ENCODE measurements at places on chromosomes 5 and 9. TPM values are rescaled to one million over a fixed set of nuclear protein-coding genes. Genes with fewer than 3 reads are reported as not detected.

DNA sequence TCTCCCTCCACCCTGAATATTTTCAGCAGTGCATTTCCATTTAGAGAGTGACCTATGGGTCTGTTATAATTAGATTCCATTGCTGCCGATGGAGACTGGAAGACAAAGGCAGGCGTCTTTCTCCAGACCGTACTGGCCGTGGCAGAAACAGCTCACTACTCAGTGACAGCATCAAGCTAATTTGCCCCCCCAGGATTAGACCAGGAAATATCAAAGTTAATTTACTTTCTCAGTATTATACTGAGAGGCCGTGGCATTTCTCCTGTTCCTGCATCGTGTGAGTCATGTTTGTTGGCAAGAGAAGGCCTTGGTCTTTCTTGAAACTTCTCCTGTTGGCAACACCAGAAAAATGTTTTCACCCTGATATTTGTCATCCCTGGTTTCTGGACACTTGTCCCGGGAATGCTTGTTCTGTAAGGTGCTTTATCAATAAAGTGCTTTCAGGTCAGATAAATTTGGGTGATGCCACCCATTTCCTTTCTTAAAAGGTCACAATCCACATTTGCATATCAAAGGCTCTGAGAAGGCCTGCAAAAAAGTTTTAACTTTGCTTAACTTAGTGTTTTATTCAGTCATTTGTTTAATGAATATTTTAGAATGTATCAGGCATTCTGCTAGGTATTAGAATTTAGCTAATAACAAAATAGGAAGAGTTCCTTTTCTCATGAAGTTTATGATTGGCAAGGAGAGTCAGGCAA is 28.4 kb downstream of the SV2C start:
- DNase-seq = no peak

DNA sequence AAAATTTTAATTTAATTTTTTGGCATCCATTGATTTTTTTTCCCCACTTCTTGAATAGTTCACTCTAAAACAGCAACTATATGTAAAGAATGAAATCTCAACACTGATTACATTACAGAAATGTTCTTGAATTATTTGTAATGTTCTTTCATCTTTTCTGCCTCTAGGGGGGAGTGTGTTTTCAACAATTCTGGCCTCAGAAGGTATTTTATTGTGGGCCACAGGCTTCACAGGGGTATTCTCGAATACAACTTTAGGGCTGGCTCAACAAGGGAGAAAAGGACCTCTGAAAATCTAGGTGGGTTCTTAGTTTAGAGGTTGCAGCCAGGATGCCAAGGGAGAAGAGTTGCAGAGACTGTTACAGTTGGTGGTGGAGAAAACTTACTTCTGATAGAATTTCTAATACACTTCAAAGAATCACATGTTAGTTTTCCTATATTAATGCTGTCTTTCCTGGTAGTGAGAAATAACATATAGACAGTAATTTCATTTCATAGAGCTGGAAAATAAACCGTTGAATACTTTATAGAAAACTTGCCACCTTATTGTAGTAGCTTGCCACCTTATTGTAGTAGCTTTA is 3.6 kb upstream of the NPR3 start:
- DNase-seq = peak; percentile 27

- no peak for DNase-seq
Measured at GRCh38 chr5:44747396-44747795, 61.4 kb upstream of the MRPS30 start.

DNA sequence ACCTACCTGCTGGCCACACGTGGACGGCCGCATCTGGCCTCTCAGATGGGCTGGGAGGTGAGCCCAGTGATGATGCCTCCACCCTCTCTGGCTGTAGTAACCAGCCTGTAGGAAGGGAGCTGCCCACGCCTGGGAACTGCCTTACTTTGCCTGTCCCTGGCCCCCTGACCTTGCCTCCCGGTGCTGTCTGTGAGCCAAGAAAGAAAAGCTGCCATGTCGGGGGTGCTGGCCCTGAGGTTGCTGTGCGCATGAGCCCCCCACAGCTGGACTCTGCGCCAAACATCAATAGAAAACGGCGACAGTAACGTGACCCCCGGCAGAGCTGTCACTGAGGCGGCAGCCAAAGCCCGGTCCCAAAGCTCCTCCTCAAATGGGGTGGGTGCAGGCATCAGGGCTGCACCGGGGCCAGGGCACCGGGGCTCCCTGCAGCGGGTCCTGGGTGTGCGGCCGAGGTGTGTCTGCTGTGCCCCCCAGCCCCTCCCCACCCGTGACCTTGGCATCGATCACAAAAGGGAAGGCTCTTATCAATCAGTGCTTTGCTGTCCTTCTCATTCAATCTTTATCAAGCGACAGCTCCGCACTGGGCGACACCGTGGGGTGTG is 15.3 kb upstream of the SLC9A3 start:
- DNase-seq = no peak

GRCh38 chr9:127578952-127579853 is 32.9 kb upstream of the STXBP1 start:
- peak; percentile 86 for DNase-seq

DNA sequence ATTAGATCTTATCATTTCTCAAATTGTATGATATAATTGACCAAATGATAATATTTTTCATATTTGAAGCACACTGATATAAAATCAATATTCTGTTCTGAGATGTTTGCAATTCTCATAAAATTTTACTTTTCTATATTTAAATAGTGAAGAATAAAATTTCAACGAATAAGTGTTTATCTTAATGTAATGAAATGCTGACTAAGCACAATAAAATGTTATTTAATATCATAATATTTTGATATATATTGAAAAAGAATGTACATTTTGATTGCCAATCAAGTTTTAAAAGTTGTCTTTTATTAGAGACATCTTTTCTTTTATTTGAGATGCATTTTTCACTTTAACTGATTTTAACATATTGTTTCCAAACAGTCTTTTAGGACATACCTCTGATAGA is 416.1 kb downstream of the TAF11L14 start:
- no peak for DNase-seq

DNA sequence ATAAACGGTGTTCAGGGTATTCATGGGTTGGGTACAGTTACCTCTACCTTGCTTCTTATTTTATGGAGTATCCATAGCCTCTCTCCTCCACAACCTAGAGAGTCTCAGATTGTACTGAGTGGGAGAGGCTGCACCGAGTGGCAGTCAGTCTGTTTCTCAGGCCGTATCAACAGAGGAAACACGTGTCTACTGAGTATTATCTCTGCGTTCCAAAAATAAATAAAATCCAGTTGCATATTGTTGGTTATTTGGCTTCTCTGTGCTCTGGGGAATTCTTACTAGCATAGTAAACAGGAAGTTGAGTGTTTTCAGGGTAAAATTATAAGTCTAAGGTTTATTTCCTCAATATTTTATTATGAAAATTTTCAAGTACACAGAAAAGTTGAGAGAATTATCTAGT is 231.0 kb downstream of the ARHGEF28 start:
- no peak for DNase-seq

The MPDZ gene
- total RNA-seq = 14.7 TPM

Measured in HepG2 (cell line).